Cardiac fibroblast (primary cell): ENCODE measurements at places on chromosomes 2 and 18.

- DNase-seq: peak; percentile 86
These were observed 18.3 kb upstream of the SP3 start for GRCh38 chr2:173983391-173983871.

DNA sequence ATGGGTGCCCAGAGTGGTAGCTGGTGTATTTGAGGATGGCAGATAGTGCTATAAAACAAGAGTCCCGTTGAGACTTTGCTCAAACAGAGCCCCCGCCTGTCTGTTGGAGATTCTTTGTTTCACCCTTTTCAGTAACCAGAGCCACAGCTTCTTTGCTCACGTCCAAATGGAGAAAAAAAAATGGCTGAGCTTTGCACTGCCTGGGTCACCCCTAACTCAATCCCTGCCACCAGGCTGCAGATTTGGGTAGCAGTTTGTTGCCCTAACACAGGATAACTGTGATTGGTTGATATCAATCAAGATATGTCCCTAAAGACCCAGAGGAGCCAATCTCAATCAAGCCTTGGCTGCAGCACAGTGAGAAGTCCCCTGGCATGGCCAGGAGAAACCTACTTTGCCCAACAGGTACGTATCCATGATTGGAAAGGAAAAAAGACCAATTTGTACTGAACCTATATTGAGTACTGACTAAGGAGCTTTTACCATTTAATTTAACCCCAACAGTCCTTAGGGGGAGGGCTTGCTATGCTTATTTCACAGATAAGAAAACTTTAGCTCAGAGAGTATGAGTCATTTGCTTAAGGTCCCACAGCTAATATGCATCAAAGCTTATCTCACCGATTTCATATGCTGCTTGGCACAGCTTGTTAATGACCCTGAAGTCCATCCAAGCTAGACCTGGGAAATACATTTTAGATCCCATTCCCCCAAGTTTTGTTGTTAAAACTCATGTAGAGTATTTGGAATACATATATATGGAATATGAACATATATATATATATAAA lies 72.0 kb upstream of the SH3BP4 start:
- DNase-seq: peak; percentile 64

DNA sequence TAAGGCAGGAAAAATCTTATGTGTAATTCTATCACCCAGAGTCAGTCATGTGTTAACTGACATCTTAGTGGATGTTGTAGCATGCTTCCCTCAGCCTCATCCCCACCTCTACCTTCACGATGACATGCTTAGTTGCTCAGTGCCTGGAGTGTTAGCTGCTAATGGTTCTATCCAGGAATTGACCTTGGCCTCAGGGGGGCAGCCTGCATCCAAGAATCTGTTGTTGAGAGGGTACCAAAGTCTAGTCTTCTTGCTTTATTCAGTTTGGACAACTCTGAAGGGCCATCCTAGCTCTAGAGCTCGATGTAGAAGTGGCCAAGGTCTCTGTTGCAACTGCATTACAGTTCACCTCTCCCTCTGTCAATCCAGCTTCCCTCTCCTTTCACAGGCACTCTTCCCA lies 61.2 kb downstream of the ACYP2 start:
- peak; percentile 69 for DNase-seq

DNA sequence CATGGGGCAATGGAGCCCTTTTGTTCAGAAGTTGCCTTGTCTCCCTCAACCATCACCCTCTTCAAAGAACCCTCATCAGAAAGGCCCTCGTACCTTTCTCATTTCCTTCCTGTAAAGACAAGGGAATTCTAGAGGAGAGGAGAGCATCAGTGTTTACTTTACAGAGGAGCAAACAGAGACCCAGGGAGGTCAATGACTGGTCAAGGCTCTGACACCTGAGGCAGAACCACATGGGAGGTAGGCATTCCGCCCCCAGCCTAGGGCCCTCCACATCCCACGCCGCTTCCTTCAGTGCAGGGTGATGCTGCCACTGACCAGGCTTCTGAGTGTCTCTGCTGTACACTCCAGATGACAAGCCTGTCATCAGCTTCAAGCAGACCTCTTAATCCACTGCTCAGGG lies 104.7 kb downstream of the NRP2 start:
- no peak for DNase-seq

DNA sequence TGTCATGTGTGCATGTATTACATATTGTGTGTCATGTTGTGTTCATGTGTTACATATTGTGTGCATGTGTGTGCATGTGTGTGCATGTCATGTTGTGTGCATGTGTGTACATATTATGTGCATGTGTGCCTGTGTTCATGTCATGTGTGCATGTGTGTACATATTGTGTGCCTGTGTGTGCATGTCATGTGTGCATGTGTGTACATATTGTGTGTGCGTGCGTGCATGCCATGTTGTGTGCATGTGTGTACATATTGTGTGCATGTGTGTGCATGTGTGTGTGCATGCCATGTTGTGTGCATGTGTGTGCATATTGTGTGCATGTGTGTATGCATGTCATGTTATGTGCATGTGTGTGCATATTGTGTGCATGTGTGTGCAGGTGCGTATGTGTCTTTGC lies 267.1 kb downstream of the EIPR1 start:
- no peak for DNase-seq

- peak; percentile 51 for DNase-seq
These were observed 208.7 kb downstream of the KCNE4 start for GRCh38 chr2:223260681-223261080.
